CD8-positive, alpha-beta memory T cell (primary cell): ENCODE measurements at places on chromosomes 6 and 20. TPM values are rescaled to one million over a fixed set of nuclear protein-coding genes. Genes with fewer than 3 reads are reported as not detected.

SAMD5 gene
- total RNA-seq = 0.04 TPM

- DNase-seq = peak; percentile 83
Observed at GRCh38 chr6:106512048-106512967, 117.0 kb downstream of the RTN4IP1 start.

BFSP1 gene
- 0.24 TPM for total RNA-seq

- no peak for DNase-seq
Observed at GRCh38 chr20:59514554-59514953, 89.8 kb upstream of the PHACTR3 start.

DNA sequence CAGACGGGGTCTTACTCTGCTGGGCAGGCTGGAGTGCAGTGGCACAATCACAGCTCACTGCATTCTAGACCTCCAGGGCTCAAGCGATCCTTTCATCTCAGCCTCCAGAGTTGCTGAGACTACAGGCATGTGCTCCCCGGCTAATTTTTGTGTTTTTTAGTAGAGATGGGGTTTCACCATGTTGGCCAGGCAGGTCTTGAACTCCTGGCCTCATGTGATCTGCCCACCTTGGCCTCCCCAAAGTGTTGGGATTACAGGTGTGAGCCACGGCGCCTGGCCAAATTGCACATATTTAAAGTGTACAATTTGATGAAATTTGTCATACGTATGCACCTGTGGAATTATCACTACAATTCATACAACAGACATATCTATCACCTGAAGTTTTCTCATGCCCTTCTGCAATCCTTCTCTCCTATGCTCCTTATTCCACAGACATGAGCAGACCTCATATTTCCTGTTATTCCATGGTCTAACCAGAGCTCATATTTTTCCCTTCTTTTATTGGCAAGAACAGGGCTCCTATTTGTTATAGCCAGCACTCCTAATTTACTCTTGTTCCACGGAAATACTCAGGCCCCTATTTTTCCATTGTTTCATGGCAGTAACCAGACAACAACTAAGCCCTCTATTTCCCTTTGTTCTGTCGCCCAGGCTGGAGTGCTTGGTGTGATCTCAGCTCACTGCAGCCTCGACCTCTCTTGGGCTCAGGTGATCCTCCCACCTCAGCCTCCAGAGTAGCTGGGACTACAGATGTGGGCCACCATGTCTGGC lies 2.2 kb upstream of the CSTL1 start:
- no peak for DNase-seq

DNA sequence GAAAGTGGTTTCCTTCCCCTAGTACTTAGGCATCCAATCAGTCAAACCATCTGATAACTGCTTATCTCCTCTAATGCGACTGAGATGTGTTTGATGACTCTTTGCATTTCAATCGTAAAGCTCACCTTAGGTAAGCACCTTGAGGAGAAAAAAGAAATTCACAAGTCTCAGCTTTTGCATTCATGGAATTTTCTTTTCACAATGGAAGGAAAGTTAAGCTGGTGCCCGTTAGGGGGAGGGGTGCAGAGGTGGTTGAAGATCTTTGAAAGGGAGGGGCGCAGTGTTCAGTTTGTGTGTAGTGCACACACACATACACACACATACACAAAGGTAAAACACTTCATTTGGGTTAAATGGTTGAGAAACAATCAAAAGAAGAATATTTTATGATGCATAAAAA lies 87.1 kb upstream of the SALL4 start:
- no peak for DNase-seq

- no peak for DNase-seq
Observed at GRCh38 chr6:20577173-20577688, 43.0 kb downstream of the CDKAL1 start.

SLC22A3 gene
- total RNA-seq = not detected

DNA sequence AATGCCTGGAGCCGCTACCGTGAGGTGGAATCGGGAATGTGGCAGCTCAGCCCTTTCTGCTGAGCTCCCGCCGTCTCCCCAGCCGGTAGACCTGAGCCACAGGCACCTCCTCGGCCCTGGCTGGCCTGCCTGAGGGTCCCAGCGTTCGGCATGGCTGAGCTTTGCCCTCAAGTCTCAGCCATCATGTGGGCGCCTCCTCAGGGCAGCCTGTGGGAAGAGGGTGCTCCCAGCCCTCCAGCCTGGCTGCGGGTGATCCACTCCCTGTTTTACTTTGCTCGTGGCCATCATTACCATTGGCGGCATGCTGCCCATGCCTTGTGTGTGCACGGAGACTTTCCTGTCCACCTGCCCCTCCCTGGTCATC lies 329.7 kb downstream of the CDH4 start:
- no peak for DNase-seq

GRCh38 chr20:50561379-50562078 lies 51.3 kb downstream of the PTPN1 start:
- no peak for DNase-seq

VTA1 gene
- total RNA-seq = 63.8 TPM

TPBG gene
- not detected for total RNA-seq
